Activated CD4-positive, alpha-beta T cell treated with anti-CD3 and anti-CD28 coated beads, Interleukin-2, amount 10 ng/mL, durations not matched to agents 7 days and 5 days (primary cell): ENCODE measurements at places on chromosomes 11 and 22. TPM values are rescaled to one million over a fixed set of nuclear protein-coding genes. Genes with fewer than 3 reads are reported as not detected.

The GDPD5 gene
- 62.3 TPM for total RNA-seq

The OR10A2 gene
- not detected for total RNA-seq

The ZNHIT2 gene
- total RNA-seq, result 8.6 TPM

The ANGPTL5 gene
- not detected for total RNA-seq

The GAL gene
- not detected for total RNA-seq

The PRSS23 gene
- 0.35 TPM for total RNA-seq

The CCDC116 gene
- 0.97 TPM for total RNA-seq

The SCGB1C1 gene
- not detected for total RNA-seq

The MUC2 gene
- total RNA-seq, result not detected

The APLP2 gene
- 18.9 TPM for total RNA-seq

The PAMR1 gene
- total RNA-seq, result not detected
